Thyroid gland (tissue), 4 donors: ENCODE measurements at places on chromosomes 3 and 15. TPM values are rescaled to one million over a fixed set of nuclear protein-coding genes. Genes with fewer than 3 reads are reported as not detected.

The FGF12 gene
- total RNA-seq = 2.2 TPM

DNA sequence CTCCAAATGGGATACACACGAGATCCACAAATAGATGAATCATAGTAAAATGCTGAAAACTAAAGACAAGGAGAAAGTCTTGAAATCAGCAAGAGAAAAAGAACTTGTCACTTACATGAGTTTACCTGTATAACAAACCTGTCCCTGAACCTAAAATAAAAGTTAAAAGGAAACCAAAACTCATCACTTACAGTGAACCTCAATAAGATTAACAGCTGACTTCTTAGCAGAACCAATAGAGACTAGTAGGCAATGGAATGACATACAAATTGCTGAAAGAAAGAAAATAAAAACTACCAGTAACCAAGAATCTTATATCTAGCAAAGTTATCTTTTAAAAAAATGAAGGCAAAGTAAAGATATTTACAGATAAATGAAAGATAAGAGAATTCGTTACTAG is 27.4 kb downstream of the SEC22A start:
- DNase-seq = no peak

GRCh38 chr3:141643391-141643790 is 94.7 kb upstream of the RNF7 start:
- DNase-seq = no peak

DNA sequence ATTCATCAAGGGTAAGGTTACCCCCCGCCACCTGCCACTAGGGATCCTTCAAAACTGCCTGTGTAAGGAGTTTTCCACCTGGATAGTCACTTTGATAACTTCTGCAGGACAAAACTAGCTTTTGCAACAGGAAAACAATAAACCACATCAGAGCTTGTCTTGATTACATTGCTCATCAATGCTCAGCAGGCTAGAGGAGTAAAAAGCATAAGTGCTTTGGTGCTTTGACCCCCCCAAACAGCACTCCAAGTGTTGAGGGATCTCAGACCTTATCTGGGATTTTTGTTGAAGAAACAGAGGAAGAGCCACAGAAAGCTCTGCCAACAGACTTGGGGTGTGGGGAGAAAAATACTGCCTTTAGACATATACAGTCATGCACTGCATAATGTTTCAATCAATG is 10.8 kb upstream of the PHLDB2 start:
- DNase-seq = no peak

GRCh38 chr3:99626417-99626788 is 12.0 kb upstream of the COL8A1 start:
- DNase-seq = no peak

GRCh38 chr3:169227911-169228310 is 435.6 kb downstream of the MECOM start:
- no peak for DNase-seq
